ENCODE measurements at places on chromosomes 3 and 15.

DNA sequence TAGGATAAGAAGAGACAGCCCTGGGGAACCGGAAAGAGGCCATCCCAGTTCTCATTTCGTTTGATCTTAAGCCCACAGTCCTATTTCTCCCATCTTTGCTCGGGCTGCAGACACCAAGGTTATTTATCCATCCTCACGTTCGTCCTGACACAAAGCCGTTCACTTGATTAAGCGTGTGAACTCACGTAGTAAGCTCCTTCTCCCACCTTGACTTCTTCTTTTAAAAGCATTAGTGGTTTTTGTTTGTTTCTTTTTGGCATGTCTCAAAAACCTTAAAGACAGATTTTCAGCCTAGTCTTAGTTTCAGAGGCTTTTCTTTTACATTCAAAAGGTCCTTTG is 70.9 kb downstream of the TGFBR2 start:
- DNase-seq = no peak

DNA sequence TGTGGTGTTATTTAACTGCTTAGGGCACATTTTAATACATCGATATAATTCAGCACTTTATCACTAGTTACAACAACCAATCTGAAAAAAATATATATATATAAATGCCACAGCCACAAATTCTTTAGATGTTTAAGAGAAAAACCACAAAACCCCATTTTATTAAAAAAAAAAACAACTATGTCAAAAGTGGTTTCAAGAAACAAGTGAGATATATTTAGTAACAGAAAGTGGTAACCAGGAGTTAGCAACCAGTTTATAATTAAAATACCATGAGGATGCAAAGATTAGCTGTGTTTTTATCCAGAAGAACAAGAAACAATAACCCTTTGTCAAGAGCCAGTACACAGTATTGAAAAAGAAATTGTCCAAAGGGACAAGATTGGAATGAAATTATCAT is 14.8 kb upstream of the DIPK2A start:
- no peak for DNase-seq

DNA sequence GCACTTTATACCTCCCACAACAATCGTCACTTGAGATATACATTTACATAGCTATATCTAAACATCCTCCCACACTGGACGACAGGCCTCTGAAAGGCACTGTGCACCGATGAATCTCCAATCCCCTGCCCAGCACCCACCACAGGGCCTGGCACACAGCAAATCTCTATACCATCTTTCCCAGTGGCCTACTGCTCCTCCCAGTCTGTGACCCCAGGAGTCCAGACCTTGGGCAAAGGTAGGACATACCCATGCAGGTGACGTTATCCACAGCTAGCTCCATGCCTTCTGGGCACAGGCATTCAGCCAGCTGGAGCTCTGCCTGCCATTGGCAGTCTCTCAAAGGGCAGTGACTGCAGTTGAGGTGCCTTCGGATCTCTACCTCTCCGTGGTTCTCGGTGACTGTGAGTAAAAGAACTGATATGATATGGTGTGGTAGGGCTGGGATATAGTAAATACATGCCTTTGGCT is 5.8 kb downstream of the LTK start:
- DNase-seq = no peak

DNA sequence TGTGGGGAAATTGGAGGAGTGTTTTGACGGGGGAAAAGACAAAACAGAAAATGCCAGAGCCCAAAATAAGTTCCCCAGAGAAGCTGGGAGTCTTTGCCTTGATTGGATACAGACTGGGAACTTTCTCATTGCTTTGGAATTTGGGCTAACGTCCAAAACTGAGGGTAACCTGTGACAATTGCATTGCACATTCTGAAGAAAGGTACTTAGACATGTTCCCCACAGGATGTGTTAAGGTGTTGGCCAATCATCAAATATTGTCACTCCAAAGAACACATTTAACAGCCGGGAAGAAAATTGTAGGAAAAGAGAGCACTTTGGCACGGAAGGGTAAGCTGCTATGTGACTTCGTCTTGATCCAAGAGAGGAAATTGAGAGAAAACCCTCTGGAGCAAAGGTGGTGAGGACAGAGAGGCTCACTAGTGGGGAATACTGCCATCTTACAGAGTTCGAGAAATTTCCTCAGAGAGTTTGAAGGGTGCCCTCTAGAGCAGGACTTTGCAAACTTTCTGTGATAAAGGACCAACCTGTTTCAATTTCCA is 619.5 kb upstream of the TBL1XR1 start:
- no peak for DNase-seq

DNA sequence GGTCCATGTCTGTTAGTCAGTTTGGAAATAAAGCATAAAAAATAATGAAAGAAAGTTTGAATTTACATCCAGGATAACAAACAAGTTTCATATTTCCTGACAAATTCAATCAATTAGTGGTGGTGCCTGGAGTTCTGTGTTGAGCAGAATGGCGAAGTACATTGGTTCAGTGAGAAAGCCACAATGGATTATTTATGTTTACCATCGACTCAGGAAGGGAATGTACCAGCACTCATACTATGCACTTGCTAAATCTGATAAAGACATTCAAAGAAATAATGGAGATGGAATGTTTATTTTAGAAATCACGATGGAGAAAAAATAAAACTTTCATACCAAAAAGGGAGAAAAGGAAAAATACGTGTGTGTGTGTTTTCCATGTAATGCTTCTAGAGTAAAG is 45.3 kb upstream of the MME start:
- DNase-seq = no peak

DNA sequence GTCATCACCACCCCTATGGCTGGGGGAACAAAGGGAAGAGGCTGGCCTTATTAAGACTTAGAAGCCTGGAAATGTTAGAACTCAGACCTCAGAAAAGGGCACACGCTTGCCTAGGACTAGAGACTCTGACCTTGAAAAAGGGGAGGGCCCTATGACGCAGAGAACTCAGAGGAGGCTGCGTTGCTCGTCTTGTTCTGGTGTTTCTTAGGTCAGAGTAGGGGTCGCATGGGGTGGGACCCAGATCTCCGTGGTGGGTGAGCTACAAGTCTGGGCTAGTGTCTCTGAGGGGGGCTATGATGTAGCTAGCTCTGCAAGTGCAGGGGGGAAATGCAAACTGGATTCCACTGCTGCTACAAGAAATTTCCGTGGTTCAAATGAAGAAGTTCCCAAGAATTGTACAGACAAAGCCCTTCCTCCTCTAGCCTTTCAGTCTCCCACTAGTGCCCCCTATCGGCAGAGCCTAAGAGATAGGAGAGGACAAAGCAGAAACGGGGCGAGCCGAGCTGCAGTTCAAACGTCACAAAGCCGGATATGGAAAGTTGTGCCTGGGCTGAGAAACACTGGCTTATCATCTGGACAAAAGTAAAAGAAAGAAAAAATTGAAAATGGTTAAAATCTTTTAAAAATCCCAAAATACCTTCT is 392.9 kb upstream of the ROBO2 start:
- DNase-seq = no peak

GRCh38 chr3:129829640-129830039 is 63.9 kb downstream of the TMCC1 start:
- DNase-seq = no peak

- no peak for DNase-seq
These were observed 368.0 kb upstream of the AGTR1 start for GRCh38 chr3:148329481-148330235.

GRCh38 chr3:181824961-181825360 is 113.2 kb downstream of the SOX2 start:
- no peak for DNase-seq
